Activated CD4-positive, alpha-beta memory T cell treated with anti-CD3 and anti-CD28 coated beads, Interleukin-2, amount 10 ng/mL, durations not matched to agents 7 days and 5 days (primary cell): ENCODE measurements at places on chromosomes 2 and 18.

DNA sequence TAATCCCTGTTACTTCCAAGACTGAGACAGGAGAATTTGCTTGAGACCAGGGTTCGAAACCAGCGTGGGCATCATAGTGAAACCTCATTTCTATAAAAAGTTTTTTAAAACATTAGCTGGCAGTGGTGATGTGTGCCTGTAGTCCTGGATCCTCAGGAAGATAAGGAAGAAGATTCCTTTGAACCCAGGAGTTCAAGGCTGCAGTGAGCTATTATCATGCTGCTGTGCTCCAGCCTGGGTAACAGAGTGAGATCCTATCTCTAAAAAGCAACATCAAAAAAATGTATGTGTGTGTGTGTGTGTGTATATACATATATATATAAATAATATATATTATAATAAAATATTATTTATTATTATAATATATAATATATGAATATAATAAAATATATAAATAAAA lies 1417.6 kb upstream of the CDH2 start:
- DNase-seq: no peak

GRCh38 chr18:76973520-76974266 lies 151.3 kb downstream of the ZNF236 start:
- DNase-seq: peak; percentile 6

DNA sequence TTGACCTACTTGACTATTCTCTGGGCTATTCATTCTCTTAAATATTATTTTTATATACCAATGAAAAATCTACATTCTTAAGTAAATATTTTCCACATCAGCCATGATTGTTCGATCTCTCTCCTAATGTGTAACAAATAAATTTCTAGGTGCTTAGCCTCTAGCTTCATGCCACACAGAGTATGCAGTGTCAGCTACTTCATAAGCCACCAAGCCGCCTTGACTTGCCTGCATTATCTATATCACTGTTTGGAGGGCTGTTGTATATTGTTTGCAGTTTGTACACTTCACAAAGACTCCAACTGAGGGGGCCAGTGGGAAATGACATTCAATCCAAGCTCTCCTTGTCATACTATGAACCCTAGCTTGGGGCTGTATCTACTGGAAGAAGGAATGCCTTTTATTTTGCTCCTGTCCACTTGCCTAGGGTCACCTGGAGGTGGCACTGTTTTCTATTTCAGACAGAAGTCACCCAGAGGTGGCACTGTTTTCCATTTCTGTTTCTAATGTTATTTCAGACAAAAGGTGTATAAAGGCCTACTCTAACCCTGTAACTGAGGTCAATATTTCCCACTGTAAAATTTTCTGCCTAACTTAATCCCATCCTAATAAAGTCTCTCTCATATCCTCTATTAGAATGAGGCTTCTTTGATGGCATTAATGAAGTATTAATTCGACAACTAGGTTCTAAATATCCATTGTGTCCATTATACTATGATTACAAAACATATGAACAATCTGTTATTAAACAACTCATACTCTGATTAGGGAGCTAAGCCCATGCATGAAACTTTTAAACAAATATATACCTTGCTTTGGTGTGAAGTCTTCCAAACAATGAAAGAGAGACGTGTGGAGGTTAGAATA lies 36.4 kb downstream of the COL5A2 start:
- DNase-seq: peak; percentile 35

DNA sequence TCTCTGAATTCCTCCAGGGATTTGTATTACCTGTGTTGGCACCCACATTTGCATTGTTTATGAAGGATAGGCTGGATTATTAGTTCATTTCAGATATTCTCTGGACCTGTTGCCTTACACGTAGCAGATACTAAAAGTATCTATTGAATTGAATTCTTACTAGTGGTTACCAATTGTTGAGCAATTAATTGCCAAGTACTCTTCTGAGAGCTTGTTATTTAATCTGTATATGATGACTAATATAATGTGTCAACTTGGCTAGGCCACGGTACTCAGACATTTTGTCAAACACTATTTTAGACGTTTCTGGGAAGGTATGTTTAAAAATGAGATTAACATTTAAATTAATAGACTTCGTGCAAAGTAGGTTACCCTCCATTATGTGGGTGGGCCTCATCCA lies 2.5 kb upstream of the SPP2 start:
- DNase-seq: no peak

- DNase-seq: no peak
These were observed 226.0 kb downstream of the PTPRM start for GRCh38 chr18:7793100-7793499.

- DNase-seq: no peak
These were observed 1.7 kb upstream of the POU3F3 start for GRCh38 chr2:104852090-104852666.
